ENCODE measurements at places on chromosomes 1 and 21.

- H3K27ac ChIP-seq = no peak overlapping the region
- no peak overlapping the region for H3K4me3 ChIP-seq
- H3K27me3 ChIP-seq = peaks cover 46% of the 10 kb centered on the region
- H3K36me3 ChIP-seq = no peaks in the 10 kb centered on the region
- peaks cover 3% of the 10 kb centered on the region for H3K4me1 ChIP-seq
- DNase-seq = no peak
Measured at GRCh38 chr1:78292361-78292760, 198.4 kb upstream of the PTGFR start.

DNA sequence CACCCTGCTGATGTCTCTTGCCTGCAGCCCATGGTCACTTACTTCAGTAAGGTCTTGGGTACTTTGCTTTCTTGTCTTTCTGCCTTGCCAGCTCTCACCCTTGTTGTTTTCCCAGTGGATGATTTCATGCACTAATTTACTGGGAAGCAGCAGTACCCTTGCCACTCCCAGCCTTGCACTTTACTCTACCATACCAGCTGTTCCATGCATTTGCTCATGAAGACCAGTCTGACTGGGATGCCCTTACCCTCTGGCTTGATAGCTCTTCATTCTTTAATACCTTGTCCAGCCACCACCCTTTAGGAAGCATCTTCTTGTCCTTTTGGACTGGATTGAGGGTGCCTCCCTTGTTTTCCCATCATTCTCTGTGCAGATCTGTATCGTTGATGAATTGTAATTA, 28.3 kb downstream of the CDC14A start:
- H3K27ac ChIP-seq = no peak overlapping the region
- no peaks in the 10 kb centered on the region for H3K27me3 ChIP-seq
- no peak overlapping the region for H3K4me3 ChIP-seq
- H3K36me3 ChIP-seq = no peaks in the 10 kb centered on the region
- no peaks in the 10 kb centered on the region for H3K4me1 ChIP-seq
- no peak for DNase-seq

- no peak overlapping the region for H3K4me3 ChIP-seq
- H3K4me1 ChIP-seq = no peaks in the 10 kb centered on the region
- no peak overlapping the region for H3K27ac ChIP-seq
- H3K36me3 ChIP-seq = no peaks in the 10 kb centered on the region
- H3K27me3 ChIP-seq = no peaks in the 10 kb centered on the region
Measured at GRCh38 chr1:5221451-5221850, 567.0 kb downstream of the AJAP1 start.

- no peak overlapping the region for H3K27ac ChIP-seq
- no peak for DNase-seq
- peak overlapping the region; percentile 75 for H3K4me3 ChIP-seq
- peaks cover 74% of the 10 kb centered on the region for H3K27me3 ChIP-seq
- H3K36me3 ChIP-seq = no peaks in the 10 kb centered on the region
Measured at GRCh38 chr1:92485381-92486250, 1.1 kb downstream of the GFI1 start.

DNA sequence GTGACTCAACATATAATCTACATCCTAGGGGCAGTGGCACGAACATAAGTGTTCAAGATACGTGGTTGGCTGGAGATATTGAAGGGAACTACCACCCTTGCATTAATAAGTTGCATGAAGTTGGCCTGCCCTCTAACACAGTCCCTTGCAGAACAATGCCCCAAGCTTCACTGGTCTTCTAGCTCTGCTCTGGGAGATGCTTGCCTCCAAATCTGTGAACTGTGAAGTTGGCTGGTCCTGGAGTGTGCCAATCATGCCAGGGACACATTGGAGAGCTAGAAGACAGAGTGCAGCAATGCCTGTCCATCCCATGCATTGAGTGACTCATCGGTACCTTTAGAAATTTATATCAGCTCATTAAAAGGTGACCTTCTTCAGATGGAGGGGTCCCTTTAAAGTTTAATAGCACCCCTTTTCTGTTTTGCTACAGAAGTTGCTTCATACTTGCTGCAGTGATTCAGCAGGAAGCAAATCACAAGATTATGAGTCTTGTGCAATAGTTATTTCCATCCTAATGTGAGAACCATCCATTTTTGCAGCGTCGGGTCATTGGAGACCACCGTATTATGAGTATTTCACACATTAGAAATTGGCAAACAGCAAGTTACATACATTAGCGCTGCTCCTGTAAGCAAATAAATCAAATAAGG, 55.2 kb upstream of the KAZN start:
- H3K4me3 ChIP-seq = no peak overlapping the region
- DNase-seq = no peak
- no peak overlapping the region for H3K27ac ChIP-seq
- no peaks in the 10 kb centered on the region for H3K36me3 ChIP-seq
- peaks cover 2% of the 10 kb centered on the region for H3K27me3 ChIP-seq
- H3K4me1 ChIP-seq = no peaks in the 10 kb centered on the region

DNA sequence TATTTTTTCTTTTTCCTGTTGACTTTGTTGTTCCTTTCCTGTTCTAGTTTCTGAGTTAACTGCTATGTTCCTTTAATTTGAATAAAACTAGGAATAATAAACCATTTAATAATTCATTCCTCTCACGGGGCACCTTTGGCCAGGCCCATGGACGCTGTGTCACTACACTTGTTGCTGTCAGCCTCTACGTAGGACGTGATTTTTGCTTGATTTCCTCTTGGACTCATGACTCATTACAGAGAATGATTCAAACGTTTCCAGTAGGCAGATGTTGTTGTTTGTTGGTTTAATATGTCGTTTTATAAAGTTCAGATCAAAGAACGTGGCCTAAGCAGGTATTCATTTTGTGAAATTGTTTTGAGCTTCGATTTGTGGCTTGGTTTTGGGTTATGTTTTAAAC, 9.1 kb upstream of the SLC19A1 start:
- H3K4me3 ChIP-seq = no peak overlapping the region
- H3K27ac ChIP-seq = no peak overlapping the region
- H3K36me3 ChIP-seq = no peaks in the 10 kb centered on the region
- peaks cover 10% of the 10 kb centered on the region for H3K4me1 ChIP-seq

GRCh38 chr1:169877800-169878491, 15.8 kb downstream of the SCYL3 start:
- peaks cover 52% of the 10 kb centered on the region for H3K36me3 ChIP-seq
- DNase-seq = no peak
- H3K4me3 ChIP-seq = no peak overlapping the region
- H3K27me3 ChIP-seq = no peaks in the 10 kb centered on the region
- peaks cover 13% of the 10 kb centered on the region for H3K4me1 ChIP-seq
- H3K27ac ChIP-seq = no peak overlapping the region

Data from osteocyte (in vitro differentiated cells).